ENCODE measurements at places on chromosomes 12 and 14. TPM values are rescaled to one million over a fixed set of nuclear protein-coding genes. Genes with fewer than 3 reads are reported as not detected.

Gene TSPAN11
- not detected for polyA plus RNA-seq

GRCh38 chr12:85874031-85874461 is at the start of gene NTS:
TSS of gene NTS (plus strand) at chr12:85874295. CDS start at chr12:85874404, 109 bp downstream.
- DNase-seq = no peak

Gene RNASE7
- not detected for polyA plus RNA-seq

- DNase-seq = no peak
These were observed 35.2 kb downstream of the SLC8B1 start for GRCh38 chr12:113299619-113300237.

All from GM12878 (cell line).